ENCODE measurements at places on chromosomes 7 and 10.

DNA sequence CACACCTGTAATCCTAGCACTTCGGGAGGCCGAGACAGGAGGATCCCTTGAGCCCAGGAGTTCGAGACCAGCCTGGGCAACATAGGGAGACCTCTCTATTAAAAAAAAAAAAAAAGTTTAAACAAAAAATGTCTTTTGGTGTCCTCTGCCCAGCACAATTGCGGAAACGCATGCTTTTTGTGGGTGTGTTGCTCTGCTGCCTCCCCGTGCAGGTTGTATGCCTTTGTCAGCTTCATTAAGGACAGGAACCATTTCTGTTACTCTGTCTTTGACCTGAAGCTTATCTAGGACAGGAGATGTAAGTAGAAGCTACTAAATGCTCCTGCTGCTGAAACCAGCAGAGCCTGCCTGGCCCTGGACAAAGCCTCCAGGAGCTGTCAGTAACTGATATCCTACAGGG is 21.3 kb upstream of the ANKRD2 start:
- no peak for DNase-seq

DNA sequence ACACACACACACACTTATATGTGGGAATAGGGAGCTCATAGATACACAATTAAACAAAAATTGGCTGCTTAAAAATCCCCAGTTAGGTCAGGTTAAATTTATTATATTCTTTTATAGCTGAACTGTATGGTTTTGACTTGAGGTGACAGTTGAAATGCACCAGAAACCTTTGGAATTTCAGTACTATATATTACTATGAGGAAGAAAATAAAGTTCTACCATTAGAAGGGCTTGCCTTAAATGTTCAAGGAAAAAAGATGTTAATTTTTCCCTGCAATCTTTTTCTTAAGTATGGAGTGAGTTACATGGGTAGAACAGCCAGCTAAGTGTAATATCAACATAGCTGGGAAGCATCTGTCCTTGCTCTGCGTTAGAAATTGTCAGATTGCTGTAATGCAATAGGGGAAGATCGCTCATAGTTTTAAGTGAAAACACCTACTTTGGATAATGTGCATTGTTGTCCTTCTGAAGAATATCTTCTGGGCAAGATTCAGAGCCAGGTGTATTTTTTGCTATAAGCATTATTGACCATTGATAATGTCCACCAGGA is 415.8 kb upstream of the MKI67 start:
- no peak for DNase-seq

GRCh38 chr10:118865998-118866693 is 111.4 kb upstream of the CACUL1 start:
- DNase-seq: no peak

DNA sequence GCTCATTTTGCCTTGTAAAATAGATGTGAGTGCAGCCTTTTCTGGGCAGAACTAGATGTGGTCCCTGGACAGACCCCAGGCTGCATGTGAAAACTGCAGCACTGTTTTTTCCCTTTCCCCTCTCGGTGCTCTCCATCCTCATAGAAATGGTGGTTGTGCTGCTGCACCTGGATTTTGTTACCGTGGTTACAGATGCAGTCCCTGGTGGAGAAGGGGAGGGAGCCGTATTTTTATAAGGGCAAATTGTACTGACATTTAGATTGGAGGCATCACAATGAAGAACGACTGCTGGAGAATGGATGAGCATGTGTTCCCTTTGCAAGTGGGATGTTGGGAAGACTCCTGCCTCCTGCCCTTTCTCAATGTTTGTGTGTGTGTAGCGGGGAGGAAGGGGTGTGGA is 469.9 kb downstream of the CCSER2 start:
- no peak for DNase-seq

DNA sequence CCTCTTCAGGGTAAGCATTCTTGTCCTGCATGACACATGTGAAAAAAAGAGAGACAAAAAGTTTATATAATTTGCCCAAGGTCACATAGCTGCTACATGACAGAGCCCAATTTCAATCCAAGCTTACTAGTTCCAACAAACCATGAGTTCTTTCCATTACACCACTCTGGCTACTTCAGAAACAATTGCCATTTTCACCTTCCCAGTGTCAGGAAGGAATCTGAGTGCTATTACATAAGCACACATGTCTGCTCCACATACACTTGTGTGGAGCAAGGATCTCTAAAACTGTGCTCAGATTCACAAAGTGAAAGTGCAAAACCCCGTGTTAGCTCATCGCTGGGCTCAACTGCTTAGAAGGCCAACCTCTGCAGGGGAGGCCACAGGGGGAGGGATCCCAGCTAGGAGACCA is 356.2 kb upstream of the NFE2L3 start:
- no peak for DNase-seq

DNA sequence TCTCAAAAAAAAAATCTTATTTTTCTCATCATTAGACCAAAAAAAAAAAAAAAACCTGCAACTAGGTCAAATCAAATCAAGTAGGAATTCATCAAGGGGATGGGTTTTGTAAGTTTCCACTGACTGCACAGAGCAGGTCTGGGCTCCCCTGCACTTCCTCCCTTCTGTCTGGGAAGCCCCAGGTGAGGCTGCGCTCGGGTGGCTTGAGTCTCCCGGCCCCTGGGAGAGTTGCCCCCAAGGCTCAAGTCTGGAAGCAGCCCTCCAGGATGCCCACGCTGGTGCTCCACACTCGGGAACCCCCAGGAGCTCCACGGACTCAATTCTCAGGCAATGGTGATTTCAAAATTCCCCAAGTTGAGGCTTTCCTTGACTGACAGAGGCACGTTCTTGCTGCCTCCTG is 41.7 kb upstream of the RBM33 start:
- DNase-seq: no peak

- no peak for DNase-seq
These were observed 19.6 kb upstream of the AGBL3 start for GRCh38 chr7:134966691-134967090.

- DNase-seq: no peak
These were observed 135.3 kb downstream of the FGFR2 start for GRCh38 chr10:121462955-121463354.

GRCh38 chr10:94005050-94005449 is 11.3 kb downstream of the PLCE1 start:
- DNase-seq: no peak

GRCh38 chr7:130432886-130433285 is 7.9 kb downstream of the CEP41 start:
- DNase-seq: no peak

GRCh38 chr10:22230158-22230833 is 12.5 kb upstream of the EBLN1 start:
- no peak for DNase-seq

DNA sequence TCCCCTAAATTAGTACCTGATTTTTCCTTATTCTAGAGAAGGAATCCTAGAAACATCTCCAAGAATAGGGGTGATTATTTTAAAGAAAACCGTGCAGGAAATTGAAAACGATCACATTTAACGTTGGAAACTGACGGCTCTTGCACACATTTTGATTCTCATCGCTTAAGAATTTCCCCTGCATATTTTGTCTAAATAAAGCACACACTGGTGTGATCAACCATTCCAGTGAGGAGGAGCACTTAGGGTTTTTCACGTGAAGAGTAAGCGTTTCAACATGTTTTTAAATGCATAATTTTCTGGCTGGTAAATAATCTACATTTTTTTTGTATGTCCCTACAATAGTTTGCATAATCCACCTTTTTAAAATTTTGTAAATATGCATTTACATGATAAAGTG is 229.7 kb upstream of the PFKP start:
- DNase-seq: no peak

- DNase-seq: no peak
These were observed 28.5 kb upstream of the CDH23 start for GRCh38 chr10:71368176-71368575.

GRCh38 chr10:15084502-15084922 is 4.1 kb downstream of the ACBD7 start:
- peak; percentile 20 for DNase-seq

DNA sequence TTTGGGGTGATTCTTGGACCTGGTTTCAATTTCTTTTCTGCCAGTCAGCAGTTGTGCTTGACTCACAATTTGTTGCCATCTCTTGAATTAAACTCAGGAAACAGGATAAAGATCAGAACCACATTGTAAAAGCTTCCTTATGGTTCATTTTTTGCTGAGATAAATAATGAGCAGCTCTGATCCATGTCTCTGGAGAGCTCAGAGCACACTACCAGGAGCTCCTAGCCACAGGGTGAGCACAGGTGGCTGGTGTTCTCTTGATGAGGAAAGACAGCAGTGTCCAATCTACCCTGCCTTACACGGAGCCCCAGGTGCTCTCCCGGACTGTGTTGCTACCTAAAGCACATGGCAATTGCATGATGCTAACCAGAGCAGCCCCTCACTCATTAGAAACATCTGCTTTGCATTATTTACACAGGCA is 17.2 kb upstream of the FAM170B start:
- DNase-seq: no peak

DNA sequence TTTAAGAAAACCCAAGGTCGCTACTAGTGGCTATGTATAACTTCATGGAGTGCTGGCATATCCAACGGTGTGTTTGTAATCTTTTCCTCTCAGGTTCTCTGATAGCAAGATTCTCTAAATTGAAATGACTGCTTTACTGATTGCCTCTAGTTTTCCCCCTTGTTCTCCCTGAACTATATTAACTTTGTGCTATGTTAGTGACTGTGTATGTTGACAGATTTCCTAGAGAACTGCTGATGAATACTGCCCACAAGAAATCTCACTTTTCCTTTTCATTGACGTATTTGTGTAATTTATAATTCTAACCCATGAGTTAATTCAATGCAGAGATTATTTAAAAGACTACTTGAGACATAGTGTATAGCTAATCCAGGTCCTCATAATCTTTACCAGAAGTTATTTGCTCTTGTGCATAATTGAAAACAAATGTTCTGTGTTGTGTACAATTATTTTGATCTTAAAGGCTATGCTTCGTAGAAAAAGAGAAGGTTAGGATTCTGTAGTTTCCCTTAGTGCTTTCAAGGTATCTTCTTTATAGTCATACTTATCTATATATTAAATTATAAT is 70.6 kb upstream of the GLCCI1 start:
- DNase-seq: no peak

DNA sequence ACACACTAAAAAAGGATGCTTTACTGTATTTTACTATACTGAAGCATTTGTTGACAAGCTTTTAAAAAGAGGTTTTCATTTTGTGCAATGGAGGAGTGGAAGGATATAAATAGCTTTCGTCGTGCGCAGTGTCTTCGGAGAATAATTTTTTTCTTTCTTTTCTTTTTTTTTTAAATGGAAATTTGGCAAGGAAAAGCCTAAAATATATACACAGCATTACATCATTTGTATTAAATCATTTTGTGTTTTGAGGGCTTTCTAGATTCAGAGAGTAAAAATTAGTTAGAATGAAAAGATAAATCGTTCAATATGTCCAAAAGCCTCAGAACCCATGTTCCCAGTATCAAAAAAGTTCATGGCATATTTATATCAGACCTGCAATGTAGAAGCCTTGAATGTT is 150.2 kb upstream of the FERD3L start:
- no peak for DNase-seq

- DNase-seq: no peak
These were observed 208.1 kb downstream of the TCF7L2 start for GRCh38 chr10:113158183-113158582.

DNA sequence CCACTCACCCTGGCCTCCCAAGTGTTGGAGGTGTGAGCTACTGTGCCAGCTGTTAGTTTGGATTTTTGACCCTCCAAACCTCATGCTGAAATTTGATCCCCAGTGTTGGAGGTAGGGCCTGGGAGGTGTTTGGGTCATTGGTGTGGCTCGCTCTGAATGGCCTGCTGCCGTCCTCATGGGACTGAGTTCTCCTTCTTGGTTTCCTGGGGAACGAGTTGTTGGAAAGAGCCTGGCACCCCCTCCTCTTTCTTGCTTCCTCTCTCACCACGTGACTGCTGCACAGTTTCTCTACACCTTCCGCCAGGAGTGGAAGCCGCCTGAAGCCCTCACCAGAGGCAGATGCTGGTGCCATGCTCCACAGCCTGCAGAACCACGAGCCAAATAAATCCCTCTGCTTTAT is 253.5 kb downstream of the PHTF2 start:
- no peak for DNase-seq

GRCh38 chr10:116753759-116754158 is 11.4 kb upstream of the HSPA12A start:
- DNase-seq: no peak

DNA sequence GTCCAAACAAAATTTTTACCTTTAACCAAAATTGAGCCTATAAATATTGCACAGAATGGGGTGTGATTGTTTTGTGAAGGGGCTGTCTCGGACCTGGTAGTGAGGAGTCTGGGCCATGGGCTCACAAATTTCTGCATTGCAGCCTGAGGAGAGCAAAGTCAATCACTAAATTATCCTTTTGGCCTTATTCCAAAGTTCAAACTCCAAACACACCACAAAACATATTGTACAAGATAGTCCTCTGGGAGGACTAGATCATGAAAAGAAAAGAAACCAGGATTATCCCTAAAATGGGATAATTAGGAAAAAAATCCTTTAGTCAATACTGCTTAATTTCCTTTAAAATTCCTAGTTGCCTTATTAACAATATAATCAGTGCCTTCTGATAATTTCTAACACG is 115.5 kb downstream of the BUB3 start:
- no peak for DNase-seq

DNA sequence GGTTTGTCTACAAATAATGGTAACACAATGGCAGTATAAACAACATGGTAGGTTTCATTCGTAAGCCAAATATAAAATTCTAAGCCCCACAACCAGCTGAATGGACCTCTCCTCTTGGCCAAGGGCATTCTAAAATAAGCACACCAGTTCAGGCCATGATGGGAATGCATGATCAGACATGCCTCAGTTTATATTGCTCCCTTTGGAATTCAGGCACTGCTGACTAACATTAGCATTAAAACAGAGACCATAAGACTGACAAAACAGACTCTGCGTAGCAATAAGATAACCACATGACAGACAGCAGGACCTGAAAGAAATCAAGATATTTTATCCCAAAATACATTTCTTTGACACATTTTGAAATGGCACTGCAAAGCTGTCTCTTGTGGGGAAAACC is 125.8 kb downstream of the FAM107B start:
- no peak for DNase-seq

DNA sequence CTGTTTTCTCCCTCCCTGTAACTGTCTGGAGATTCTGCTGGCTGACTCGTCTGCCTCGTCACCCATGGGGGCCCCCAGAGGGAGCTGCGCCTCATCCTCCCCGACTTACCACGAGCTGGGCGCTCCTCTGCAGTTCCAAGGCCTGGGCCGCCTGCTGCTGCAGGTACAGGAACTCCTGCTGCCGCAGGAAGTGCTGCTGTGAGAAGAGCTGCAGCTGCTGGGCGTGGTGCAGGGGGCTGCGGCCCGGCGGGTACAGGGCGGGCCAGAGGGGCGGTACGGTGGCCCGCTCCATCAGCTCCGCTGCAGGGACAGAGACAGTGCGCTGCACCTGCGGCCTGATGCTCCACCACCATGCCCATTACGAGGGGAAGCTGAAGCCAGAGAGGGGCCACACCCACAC is 47.7 kb downstream of the TNRC18 start:
- no peak for DNase-seq

GRCh38 chr7:33076737-33077136 is 14.2 kb upstream of the NT5C3A start:
- no peak for DNase-seq

- DNase-seq: no peak
These were observed 42.8 kb upstream of the MKLN1 start for GRCh38 chr7:131284702-131285419.

All from GOT3 (cell line).